ENCODE measurements at places on chromosomes 1 and 21.

DNA sequence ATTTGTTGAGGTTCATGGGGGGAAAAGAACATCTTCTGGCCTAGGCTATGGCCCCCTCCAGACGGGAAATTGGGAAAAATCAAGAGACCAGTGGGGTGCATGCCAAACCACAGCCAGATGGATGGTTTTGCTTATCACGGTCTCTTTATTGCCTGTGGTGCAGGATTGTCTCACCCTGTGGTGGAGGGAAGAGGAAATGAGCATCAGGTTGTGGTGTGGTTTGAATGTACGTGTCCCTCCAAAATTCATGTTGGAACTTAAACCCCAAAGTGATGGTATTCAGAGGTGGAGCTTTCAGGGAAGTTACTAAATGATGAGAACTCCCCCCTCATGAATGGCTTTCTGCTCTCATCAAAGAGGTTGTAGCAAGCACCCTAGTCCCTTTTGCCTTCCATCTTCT is 525.7 kb downstream of the NPHP4 start:
- DNase-seq = no peak
- H3K36me3 ChIP-seq = no peaks in the 10 kb centered on the region
- no peak overlapping the region for H3K27ac ChIP-seq
- no peaks in the 10 kb centered on the region for H3K27me3 ChIP-seq
- H3K4me3 ChIP-seq = no peak overlapping the region
- H3K4me1 ChIP-seq = no peaks in the 10 kb centered on the region

DNA sequence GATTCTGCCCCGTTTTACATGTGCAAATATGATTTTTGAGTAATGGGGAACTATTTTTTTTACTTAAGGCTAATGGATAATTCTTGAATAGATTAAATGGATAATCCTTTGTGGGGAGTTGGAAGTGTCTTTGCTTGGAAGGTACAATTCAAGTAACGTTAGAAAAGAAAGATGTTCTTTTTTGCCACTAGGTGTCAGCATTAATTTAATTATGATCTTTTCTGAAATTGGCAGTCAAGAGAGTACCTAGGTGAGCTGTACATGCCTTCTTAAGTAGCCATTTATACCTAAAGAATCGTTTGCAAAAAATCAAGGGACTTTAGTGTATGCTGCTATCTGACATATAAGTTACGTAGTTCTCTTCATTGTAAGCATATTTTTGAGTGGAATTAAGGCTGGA is 2.2 kb downstream of the FBXO28 start:
- DNase-seq = peak; percentile 58
- H3K27me3 ChIP-seq = peaks cover 8% of the 10 kb centered on the region
- no peak overlapping the region for H3K27ac ChIP-seq
- no peak overlapping the region for H3K4me3 ChIP-seq
- H3K36me3 ChIP-seq = no peaks in the 10 kb centered on the region

DNA sequence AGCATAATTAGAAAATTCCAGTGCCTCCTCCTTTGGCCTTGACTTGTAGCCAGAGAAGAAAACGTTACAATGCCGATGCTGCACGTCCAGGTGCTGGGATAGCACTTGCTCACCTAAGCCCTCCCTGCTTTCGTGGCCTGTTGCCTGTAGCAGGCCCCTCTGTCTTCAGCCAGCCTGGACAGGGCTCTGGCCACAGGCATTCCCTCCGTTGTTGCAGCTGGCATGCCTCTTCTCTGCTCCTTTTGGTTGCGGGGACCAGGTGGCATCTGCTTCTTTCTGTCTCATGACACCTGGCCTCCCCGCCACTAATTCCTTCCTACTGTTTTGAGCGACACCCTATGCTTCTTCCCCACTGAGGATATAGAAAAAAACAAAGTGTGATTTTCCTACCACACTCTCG is 54.6 kb upstream of the MORC3 start:
- no peaks in the 10 kb centered on the region for H3K4me1 ChIP-seq
- no peaks in the 10 kb centered on the region for H3K27me3 ChIP-seq
- DNase-seq = no peak
- no peak overlapping the region for H3K4me3 ChIP-seq

DNA sequence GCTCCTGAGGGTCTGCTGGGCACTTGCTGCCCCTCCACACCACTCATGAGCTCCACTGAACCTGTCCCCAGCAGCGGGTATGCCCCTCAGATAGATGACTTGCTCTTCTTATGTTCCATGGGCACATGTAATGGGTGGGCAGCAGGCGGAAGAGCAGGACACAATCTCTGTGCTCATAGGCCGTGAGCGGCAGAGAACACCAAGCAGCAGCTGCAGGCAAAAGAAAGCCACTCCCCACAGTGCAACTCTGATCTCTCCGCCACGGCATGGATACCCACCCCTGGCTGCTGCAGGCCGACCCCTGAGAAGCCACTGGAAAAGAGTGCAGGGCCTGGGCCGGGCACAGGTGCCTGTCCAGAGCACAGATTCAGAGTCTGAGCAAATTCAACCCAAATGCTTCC is 135.2 kb upstream of the RUNX3 start:
- H3K27ac ChIP-seq = no peak overlapping the region
- H3K27me3 ChIP-seq = peaks cover 1% of the 10 kb centered on the region
- H3K36me3 ChIP-seq = no peaks in the 10 kb centered on the region
- no peak for DNase-seq

GRCh38 chr1:43396059-43396458 is 6.4 kb downstream of the SZT2 start:
- no peak overlapping the region for H3K27ac ChIP-seq
- no peak overlapping the region for H3K4me3 ChIP-seq
- peaks cover 11% of the 10 kb centered on the region for H3K36me3 ChIP-seq

DNA sequence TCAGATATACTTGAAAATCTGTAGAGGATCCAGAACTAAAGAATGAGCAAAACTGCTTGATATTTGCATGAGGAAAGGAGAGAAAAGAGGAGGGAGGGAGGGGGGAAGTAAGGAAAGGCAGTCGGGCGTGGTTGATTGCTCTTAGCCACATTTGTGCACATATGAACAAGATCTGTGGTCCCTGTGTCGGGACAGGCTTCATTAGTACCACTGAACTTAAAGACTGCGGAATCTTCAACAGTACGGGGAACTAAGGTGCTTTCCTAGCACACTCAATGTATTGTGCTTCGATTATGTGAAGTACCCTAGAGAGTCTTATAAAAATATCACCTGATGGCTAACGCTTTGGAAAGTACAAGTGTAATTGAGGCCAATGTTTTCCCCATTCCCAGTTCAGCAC is 59.9 kb downstream of the ZBTB18 start:
- H3K4me1 ChIP-seq = no peaks in the 10 kb centered on the region
- no peak overlapping the region for H3K4me3 ChIP-seq
- no peak for DNase-seq
- no peaks in the 10 kb centered on the region for H3K27me3 ChIP-seq

DNA sequence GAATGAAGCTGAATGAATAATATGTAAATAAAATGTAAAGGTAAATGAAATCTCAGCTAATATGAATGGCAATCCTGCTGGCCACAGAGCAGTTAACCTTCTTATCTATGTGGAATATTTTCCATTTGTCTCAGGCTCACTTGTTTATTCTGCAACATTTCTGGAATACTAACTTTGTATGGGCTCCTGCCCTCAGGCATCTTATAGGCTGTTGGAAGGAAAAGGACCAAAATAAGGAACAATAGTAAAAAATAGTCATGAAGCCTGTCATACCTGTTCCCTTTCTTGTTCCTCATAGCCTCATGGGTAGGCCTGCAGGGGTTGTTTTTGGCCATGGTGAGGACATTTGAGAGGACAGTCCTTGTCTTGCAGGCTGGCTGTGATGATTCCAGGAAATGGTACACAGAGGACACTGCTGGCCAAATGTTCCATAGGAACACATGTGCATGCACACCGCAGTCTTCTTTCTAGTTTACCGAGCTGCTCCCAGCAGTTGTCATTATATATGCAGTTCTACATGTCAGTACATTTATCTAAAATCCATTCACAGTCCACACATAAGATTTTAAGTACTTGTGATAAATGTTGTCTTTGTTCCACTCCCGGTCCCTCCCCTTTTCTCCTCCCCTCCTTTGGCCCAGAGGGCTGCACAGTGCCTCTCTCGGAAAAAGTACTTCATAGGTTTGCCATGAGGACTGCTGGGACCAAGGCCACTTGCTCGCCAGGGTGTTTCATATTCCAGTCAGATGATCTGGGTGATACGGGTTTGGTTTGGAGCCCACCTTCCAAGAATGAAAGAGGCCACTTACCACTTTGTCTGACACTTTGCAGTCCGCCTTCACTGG is 15.2 kb upstream of the KCNQ4 start:
- DNase-seq = peak; percentile 29
- peaks cover 82% of the 10 kb centered on the region for H3K36me3 ChIP-seq
- peaks cover 22% of the 10 kb centered on the region for H3K4me1 ChIP-seq
- no peak overlapping the region for H3K4me3 ChIP-seq
- H3K27ac ChIP-seq = no peak overlapping the region

Data from muscle of leg (tissue), 16 donors.